A549 treated with ZK216348 at 1 μM for 4 hours (cell line): ENCODE measurements at places on chromosomes 12 and 14. TPM values are rescaled to one million over a fixed set of nuclear protein-coding genes. Genes with fewer than 3 reads are reported as not detected.

The KRT81 gene
- 2,470 to 4,224 TPM (median 3,729 TPM) in 5 replicates for total RNA-seq

The CIDEB gene
- total RNA-seq, result 0.12 to 0.21 TPM (median 0.18 TPM) in 4 of 5 replicates, not detected in the other

The SIRT4 gene
- 0.66 to 1.6 TPM (median 0.98 TPM) in 5 replicates for total RNA-seq

The KRT78 gene
- 0.24 TPM in 1 of 5 replicates, not detected in the others for total RNA-seq

The CLEC4D gene
- not detected in 5 replicates for total RNA-seq

The GLT1D1 gene
- not detected in 5 replicates for total RNA-seq

The ERP27 gene
- total RNA-seq, result not detected in 5 replicates

The CCDC198 gene
- total RNA-seq, result 2.0 to 3.2 TPM (median 2.9 TPM) in 5 replicates
